ENCODE measurements at places on chromosomes 6 and 20.

DNA sequence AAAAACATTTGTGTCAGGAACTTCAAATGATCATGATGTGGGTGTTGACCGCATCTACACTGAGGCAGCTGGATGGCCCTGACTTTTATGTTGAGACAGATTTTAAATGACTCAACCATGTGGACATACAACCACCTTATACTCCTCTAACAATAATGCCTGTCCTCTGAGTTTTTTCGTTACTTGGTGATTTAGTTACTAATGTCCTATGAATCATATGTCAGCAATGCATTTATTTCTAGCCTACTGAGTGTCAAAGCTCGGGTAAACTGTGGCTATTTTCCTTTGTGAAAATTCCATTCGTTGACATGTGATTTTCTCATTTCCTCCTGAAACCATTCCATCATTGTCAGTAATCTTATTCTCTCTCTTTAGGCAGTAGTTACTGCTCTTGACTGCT lies 38.9 kb upstream of the NKX2-4 start:
- peak; percentile 98 for DNase-seq

DNA sequence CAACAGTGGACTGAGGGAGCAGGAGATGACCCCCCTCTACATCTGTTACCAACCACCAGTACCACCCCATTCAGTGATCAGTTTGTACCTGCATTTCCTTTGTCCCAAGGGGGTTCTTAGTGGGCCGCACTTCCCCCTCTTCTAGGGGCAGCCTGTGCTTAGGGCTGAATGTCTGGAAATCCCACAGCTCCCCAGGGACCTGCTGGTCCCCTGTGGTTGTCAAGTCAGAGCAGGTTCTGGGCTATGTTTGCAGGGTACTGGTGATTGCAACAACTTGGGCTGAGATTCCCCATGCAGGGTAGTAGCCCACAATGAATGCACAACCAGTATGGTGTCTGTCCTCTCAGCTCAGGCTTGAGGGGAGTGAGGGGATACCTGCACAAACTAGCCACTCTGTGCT lies 39.7 kb upstream of the COL10A1 start:
- no peak for DNase-seq

DNA sequence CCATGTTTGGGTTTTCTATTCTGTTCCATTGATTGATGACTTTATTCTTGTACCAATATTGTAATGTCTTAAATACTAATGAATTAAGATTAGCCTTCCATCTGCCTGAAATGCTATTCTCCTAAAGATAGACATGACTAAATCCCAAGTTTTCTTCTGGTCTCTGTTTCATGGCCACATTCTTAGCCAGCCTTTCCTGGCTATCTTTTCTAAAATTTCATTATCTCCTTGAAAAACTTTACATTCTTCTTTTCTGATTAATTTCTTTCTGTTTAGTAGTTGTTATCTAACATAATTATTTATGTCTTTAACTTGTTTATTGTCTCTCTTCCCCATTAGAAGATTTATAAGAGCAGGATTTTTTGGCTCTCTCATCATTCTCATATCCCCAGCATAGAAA lies 4.4 kb upstream of the PRIM2 start:
- DNase-seq = no peak

DNA sequence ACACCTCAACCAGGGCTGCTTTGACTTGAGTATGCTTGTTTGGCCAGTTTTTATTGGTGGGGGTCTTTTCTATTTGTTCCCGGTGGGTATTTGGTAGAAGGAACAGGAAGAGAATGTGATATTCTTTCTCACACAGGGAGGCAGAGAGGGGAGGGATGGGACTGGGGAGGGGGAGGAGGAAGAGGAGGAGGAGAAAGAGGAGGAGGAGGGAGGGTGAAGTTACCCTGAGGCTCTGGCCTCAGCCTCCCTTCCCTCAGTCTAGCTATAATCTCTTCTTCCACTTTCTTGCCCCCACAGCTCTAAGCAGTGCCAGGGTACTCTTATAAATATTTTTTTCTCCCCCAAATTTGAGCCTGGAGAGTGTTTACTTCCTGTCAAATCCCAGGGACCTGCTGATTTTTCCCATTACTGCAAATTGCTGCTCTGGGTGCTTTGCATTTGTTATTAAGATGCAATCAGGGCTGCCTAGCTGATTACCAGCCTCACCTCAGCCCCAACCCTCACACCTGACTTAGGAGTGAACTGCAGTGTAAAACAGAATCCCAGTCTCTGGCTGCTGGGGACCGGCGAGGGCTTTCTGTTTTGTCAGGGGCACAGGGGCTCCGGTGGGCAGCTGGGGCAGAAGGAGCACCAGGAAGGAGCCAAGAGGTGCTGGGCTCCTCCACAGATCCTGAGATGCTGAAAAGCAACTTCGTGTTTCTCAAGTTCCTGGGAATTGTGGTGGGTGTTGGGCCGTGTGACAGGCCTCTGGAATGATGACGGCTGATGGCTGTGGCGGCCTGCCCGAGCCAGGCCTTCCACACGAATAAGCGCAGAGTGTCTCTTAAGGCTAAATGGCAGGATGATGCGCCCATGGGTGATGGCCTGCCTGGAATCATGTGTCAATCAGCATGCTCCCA lies 141.4 kb downstream of the CD83 start:
- DNase-seq = no peak

DNA sequence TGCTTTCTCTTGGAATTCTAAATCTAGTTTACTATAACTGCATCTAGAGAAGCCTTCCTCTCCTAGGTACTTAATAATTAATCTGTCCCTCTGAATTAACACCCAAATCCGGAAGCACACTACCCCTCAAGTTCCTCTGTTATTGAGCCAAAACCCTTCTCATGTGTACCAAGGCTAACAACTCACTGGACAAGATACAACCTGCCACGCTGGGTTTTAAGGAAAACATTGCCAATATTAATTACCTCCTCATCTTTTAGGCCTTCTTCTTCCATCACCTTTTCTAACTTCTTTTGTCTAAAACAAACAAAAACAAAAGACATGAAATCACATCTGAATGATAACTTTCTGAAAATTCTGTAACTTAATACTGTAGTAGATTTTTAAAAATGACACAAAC lies 21.9 kb downstream of the STK38 start:
- no peak for DNase-seq
